Ovary (tissue), 10 donors: ENCODE measurements at places on chromosomes 7 and 10.

GRCh38 chr7:43454936-43455518 lies 127.9 kb upstream of the STK17A start:
- DNase-seq: no peak

DNA sequence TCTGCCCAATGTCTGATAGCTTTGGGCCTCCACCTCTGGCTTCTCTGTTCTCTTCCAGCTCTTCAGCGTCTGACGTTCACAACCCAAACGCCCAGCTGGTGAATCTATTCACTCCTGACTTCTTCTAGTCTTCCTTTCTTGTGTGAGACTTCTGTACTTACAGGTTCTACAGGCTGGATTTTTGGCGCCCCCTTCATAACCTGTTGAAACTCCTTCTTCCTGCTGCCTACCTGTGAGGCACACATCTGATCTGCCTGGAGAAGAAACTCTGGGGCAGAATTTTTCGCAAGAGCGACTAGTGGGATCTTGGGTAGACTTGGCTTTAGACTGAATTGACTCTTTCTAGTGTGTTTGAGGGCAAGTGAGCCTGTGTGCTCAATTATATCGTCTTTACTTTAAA lies 249.3 kb downstream of the REEP3 start:
- DNase-seq: no peak

- no peak for DNase-seq
Observed at GRCh38 chr10:131840788-131841118, 60.1 kb upstream of the PPP2R2D start.

GRCh38 chr7:69932034-69932628 lies 333.9 kb downstream of the AUTS2 start:
- DNase-seq: peak; percentile 17

DNA sequence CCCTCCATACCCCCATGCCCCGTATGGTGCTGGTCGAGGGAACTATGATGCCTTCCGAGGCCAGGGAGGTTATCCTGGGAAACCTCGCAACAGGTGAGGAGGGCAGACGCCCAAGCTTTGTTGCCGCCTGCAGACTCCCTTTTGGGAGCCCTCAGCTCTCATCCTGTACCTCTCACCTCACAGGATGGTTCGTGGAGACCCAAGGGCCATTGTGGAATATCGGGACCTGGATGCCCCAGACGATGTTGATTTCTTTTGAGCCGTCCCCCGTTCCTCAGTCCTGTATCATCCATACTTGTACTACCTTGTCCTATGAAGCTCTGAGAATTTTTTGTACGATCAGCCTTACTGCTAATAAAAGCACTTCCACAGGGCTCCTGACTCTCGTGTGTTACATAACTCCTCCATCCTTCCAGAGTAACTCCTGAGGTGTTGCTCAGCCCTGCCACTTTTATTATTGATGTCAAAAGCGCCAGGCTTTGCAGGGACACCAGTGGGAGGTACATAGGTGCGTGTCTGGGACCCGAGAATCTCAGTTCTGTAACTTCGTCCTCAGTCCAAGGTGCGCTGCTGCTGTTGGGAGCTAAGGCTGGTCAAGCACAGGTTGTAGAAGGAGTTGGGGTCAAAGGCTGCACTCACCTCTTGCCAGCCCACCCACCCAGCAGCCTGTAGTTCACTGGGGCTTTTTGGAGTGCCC lies 1.1 kb downstream of the UFSP1 start:
- DNase-seq: no peak

DNA sequence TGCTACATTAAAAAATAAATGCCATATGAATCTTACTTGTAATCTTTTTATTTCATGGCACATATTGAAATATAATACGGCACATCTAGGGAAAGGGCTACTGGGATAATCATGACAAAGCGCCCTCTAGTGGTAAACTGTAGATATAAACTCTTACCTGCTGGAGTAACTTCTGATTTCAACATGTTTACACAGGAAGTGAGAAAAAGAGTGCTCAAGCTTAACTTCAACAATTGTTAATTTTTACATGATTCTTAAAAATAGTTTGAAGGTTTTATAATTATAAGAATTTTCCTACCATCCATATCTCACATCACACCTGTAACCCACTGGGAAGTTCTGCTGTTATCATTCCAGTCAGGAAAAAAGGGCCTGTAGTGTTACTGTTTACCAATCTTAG lies 2.0 kb upstream of the HEPACAM2 start:
- DNase-seq: no peak

DNA sequence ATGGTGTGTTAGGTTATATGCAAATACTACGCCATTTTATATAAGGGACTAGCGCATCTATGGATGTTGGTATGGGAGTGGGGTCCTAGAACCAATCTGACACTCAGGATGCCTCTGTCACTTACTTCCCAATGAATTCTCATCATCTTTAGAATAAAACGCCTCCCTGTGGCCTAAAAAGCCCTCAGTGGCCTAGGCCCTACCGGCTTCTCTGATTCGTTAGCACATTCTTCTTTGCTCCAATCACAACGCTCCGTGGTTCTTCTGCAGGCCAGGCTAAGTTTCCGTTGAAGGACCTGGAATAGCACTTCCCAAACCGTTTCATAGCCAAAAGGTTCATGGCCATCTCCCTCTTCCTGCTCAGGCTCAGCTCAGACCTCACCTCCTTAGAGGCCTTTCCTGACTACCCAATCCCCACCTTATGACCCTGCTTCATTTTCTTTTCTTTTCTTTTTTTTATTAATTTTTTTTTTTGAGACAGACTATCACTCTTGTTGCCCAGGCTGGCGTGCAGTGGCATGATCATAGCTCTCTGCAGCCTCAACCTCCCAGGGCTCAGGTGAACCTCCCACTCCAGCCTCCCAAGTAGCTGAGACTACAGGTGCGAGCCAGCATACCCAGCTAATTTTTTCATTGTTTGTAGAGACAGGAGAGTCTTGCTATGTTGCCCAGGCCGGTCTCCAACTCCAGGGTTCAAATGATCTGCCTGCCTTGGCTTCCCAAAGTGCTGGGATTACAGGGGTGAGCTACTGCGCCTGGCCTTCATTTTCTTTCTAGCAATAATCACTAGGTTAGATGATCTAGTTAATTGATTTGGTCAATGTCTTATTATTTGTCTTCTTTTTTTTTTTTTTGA lies 24.5 kb upstream of the YWHAG start:
- DNase-seq: no peak

- no peak for DNase-seq
Observed at GRCh38 chr7:124575176-124575575, 190.4 kb downstream of the GPR37 start.

- DNase-seq: no peak
Observed at GRCh38 chr10:75110006-75110632, 1.3 kb upstream of the SAMD8 start.

DNA sequence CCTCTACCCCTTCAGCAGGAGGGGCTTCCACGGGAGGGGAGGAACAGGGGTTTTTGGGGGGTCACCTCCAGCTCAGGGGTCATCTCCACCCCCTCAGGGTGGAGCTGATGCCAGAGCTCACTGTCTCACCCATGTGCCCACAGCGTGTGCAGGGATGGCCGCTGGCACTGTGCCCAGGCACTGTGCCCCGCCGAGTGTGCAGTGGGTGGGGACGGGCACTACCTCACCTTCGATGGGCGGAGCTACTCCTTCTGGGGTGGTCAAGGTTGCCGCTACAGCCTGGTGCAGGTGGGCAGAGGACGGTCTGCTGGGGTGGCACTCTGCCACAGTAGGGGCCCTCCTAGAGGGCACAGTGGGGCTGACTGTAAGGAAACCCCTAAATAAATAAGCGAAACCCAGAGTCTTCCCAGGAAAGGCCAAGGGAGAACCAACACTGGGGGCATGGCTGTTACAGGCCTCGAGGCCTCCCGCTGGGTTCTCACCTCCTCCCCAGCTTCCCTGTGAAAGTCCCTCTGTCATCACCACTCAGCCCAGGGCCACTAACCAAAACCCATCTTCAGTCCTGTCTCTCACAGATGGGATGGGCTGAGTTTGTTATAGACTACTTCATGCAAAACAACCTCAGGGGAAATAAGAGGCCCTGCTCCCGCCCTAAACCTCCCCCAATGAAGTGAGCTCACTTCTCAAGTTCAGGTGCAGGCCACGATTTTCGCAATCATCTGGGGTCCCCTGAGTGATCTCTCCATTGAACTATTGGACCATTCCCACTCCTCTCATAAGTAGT lies 7.4 kb upstream of the ZNF467 start:
- no peak for DNase-seq

GRCh38 chr7:77383333-77383740 lies 32.8 kb downstream of the GSAP start:
- DNase-seq: no peak

- no peak for DNase-seq
Observed at GRCh38 chr10:1451362-1451888, 285.9 kb downstream of the ADARB2 start.

DNA sequence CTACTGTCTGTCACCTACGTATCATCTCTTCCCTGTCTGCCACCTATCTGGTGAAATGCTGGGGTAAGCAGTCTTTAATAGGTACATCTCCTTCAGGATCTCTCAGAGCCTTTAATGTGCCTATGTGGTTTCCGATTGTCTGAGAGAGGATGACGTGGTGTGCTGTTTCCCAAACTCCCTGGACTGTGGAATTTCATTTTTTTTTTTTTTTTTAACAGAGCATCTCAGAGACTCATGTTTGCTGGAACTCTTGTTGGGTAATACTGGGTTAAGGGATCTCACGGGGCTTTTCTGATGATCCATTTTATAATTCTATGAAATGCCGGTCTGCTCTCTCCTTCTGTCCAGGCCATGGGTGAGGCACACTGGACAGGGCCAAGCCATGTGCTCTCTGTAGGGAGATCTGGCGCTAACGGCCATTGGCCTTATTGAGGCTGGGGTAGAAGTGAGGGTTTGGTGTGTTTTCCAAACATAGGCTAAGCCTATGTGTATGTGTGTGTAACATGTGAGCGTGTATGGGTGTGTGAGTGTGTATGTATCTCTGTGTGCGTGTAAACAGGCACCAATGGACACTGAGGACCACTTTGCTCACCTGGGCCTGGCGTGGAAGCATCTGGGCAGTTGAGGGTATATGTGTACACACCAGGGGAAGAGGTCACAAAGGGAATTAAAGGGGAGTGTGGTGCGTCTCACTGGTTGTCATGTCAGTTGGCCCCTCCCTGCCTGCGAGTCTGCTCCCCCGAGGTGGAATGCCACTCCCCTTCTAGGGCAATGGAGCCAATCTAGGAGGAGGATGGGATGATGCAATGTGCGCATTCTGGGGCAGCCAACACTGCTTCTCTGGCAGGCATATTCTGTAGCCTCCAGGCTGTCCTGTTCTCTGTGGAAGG lies 7.8 kb downstream of the ADRA2A start:
- no peak for DNase-seq

GRCh38 chr7:136078630-136079029 lies 101.5 kb upstream of the MTPN start:
- DNase-seq: no peak

DNA sequence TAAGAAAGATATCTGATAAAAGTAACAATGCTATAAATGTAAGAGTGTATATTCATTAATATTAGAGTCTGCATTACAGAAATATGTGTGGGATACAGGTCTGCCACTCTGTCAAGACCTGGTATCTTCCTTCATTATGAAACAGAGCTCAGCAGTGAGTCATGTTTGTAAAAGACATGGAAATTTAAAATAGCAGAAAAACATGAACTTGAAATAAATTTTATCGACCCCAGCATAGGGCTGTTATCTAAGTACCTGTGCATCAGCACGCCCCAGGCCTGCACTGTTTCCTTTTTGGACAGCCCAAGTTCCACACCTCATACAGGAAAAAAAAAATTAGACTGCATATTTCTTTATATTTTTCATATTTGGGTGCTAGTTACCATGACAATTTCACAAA lies 58.0 kb upstream of the ZPBP start:
- no peak for DNase-seq

DNA sequence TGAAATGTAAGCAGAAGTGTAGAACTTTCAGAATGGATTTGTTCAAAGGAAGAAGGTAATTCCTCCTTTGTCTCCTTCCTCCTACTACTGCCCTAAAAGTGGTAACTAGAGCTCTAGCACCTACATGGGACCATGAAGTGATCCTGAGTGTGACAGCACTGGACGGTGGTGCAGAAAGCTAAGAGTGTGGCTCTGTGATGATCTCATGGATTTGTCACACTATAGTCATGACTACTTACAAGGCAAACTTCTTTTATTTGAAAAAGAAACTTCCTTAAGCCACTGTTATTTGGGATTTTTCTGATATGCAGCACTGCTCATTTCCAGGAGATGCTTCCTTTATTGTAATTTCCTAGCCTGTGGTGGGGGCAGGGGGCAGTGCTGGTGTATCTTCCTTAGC lies 5.8 kb upstream of the FHIP2A start:
- no peak for DNase-seq
